ENCODE measurements at places on chromosomes 3 and 15.

- no peak for DNase-seq
These were observed 238.7 kb downstream of the ISL2 start for GRCh38 chr15:76575274-76575673.

DNA sequence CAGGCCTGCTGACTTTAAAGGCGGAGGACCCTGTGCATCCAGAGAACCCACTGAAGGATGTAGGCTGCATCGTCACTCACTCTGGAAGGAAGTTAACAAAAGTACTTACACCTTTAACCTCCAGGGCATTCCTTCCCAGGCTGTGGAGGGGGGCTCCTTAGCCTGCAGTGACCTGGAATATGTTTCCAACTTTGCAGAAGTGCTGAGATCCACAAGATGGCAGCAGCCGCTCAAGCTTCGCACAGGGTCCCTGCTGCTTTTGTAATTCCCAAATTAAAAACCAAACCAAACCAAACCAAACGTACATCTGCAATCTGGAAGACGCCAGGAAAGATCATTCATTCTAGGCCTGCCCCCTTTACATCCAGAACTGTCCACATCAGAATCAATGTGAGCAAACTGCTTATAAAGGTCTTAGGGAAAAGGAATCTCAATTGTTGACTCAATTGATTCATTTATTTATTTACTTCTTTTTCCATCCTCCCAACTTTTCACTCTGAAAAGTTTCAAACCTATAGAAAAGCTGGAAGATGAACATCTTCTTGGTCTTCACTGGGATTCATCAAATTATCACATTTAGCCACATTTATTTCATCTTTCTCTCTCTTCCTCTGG is 70.5 kb upstream of the KLHL25 start:
- DNase-seq: no peak

GRCh38 chr3:125645616-125646015 is 50.3 kb upstream of the OSBPL11 start:
- DNase-seq: no peak

DNA sequence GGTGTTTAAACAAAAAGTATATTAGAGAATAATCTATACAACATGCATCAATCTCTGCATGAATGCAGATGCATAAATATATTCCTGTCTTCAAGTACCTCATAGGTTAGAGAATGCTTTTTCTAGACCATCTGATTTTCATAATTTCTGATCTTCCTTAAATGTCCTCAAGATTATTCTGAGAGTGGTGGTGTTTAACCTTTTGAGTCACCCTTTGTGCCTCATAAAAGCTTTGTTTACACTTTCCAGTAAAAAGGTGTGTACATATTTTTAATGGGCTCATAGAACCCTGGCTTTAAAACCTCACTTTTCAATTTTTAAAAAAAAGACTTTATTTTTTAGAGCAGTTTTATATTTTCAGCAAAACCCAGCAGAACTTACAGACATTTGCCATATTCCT is 41.0 kb upstream of the ABHD10 start:
- DNase-seq: no peak

DNA sequence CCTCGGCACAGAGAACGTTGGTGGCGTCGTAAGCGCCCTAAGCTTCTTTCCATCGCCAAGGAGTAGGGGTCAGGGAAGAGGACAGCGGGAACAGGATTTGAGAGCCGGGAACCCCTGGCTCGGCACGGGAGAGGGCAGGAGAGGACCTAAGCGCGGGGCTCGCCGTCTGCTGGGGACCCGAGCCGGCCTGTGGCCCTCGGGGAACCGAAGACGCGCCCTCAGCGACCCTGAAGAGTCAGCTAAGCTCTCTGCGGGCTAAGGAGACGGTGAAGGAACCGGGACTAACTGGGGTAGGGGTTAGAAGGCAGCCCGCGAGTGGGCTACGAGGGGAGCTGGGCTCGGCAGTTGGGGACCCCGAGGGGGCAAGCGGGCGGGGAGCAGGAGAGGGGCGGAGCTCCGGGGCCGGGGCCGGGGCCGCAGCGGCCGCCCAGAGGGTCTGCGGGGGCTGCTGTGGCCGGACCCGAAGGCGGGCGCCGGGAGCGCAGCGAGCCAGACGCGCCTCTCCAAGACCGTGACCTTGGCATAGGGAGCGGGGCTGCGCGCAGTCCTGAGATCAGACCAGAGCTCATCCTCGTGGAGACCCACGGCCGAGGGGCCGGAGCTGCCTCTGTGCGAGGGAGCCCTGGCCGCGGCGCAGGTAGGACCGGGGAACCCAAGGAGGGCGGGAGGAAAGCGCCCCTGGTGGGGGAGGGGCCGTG is 574 bp downstream of the CASR start:
- no peak for DNase-seq

- DNase-seq: no peak
These were observed 6.0 kb downstream of the CLCN2 start for GRCh38 chr3:184355261-184356040.

DNA sequence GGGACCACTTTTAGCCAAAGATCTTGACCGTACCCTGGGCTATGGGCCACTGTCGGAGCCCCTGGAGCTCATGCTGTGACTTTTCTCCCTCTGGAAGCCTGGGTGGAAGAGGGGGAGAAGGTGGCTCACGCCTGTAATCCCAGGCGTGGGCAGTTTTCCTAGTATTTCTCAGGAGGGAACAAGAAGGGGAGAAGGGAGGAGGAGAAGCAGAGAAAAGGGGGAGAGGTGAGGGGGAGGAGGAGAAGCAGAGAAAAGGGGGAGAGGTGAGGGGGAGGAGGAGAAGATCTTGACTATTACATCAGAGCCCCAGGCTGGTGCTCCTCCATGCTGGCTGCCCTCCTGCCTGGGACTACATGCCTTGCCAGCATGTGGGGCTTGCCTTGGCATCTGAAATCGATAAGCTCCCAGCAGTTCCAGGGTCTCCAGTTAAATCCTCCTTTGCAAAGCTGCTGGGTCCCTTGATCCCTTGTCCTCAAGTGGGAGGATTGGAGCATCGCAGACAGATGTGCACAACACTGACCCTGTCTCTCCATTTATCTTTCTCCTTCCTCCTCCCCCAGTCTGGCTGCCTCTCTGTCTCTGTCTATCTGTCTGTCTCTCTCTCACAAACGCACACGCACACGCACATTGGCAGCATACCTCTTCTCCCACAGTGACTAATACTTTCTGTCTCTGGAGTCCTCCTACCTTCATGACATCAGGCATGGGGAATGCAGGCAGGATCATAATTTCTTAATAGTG is 41.6 kb downstream of the MRAS start:
- DNase-seq: no peak

- DNase-seq: no peak
These were observed 47.2 kb downstream of the NCK1 start for GRCh38 chr3:136909187-136909586.

- DNase-seq: no peak
These were observed 50.0 kb downstream of the SELENOT start for GRCh38 chr3:150653110-150653561.

- no peak for DNase-seq
These were observed 764.5 kb downstream of the TUSC7 start for GRCh38 chr3:117473981-117474538.

DNA sequence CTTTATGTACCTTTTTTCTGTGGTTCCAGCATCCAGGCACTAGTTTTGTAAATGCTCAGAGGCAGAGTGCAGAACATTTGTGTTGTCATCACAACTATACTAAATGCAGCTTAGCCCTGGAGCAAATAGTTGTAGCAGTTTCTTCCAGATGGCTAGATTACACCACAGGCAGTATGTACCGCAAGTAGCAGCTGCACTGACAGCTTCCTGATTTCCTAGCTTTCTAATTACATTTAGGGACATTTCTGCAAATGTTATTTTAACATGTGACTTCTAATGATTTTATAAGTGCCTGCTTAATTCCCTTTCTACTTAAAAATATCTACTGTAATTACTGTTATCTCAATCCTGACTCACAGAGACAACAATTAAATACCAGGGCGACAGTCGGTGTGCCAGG is 106.5 kb downstream of the NR2E3 start:
- no peak for DNase-seq

GRCh38 chr3:50534681-50535330 is 31.4 kb upstream of the CACNA2D2 start:
- DNase-seq: no peak

- DNase-seq: no peak
These were observed 68.8 kb upstream of the ZNF148 start for GRCh38 chr3:125443923-125444322.

- DNase-seq: no peak
These were observed 322.8 kb upstream of the NAALADL2 start for GRCh38 chr3:174536319-174536718.
